Stimulated activated CD8-positive, alpha-beta memory T cell treated with anti-CD3 and anti-CD28 coated beads, Interleukin-15, amount 100 ng/mL, for 4 hours (primary cell): ENCODE measurements at places on chromosomes 2 and 18.

DNA sequence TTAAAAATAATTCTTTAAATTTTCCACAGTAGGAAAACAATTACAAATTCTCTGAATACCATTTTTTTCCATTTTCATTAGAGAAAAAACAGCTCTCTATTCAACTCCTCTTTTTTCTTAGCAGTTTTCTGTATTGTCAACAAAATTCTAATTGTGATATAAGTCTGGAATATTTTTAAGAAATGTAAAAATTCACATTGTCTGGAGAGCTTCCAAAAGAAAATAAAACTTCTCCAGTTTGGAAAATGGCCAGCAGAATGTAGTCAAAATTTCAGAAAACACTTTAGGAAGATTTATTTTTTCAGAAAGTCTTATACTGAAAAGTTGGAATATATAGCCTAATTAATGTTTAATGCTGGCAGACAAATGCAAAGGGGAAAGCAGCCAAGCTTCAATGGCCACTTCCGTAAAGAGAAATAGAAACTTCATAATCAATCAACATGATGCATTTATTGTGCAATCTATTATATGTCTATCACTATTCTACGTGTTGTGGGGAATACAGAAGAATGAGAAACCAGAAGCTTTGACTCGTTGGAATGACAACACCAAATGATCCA lies 733.2 kb upstream of the PKDCC start:
- no peak for DNase-seq

DNA sequence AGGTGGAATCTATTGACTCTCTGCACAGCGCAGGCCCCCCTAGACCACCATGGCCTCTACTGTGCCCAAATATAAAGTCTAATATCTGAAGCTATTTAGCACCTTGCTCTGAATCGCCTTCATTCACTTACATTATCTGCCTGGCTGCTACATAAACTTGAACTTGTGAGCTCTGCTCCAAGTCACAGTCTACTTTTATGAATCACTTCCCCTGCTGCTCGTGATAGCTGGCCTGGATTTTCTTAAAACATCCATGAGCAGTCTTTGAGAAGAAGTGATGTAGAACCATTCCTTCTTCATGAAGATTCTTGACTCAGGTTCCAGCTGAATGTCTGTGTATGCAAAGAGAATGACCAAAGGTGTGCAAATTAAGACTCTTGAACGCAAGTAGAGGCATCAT lies 359.5 kb downstream of the RND3 start:
- no peak for DNase-seq

DNA sequence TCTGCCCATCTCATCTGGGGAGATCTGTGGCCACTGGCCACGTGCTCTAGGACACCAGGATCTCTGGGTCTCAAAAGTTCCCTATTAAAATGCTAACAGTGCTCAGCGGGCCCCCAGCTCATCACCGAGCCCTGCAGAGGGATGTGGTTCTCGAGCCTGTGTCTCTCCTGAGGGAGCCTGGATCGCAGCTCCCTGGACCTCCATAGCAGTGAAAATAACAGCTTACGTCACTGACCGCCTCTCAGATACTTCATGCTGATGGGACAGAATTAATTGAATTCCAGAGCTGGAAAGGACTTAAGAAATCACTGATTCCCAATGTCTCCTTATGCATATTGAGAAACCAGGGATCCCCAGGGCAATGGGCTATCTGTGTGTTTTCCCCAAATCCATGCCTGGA lies 90.0 kb downstream of the GALR1 start:
- no peak for DNase-seq

- no peak for DNase-seq
Observed at GRCh38 chr18:61992923-61993322, 100.1 kb upstream of the RNF152 start.

- no peak for DNase-seq
Observed at GRCh38 chr2:11746807-11747459, 501 bp downstream of the LPIN1 start.

DNA sequence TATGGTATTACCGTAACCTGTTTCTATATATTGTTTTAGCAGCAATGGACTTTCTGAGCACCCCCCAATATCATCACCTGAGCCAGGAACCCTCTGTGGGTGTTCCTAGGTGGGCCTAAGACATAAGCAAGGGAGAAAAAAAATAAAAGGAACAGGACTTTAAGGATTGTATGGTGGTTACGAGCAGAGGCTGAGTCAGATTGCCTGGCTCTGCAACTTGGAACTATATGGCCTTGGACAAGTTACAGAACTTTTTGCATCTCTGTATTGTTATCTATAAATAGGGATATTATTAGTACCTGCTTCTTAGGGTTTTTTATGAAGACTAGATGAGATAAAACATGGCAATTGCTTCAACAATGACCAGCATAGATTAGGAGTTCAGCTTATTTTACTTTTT lies 34.9 kb downstream of the MFSD6 start:
- DNase-seq, result no peak

DNA sequence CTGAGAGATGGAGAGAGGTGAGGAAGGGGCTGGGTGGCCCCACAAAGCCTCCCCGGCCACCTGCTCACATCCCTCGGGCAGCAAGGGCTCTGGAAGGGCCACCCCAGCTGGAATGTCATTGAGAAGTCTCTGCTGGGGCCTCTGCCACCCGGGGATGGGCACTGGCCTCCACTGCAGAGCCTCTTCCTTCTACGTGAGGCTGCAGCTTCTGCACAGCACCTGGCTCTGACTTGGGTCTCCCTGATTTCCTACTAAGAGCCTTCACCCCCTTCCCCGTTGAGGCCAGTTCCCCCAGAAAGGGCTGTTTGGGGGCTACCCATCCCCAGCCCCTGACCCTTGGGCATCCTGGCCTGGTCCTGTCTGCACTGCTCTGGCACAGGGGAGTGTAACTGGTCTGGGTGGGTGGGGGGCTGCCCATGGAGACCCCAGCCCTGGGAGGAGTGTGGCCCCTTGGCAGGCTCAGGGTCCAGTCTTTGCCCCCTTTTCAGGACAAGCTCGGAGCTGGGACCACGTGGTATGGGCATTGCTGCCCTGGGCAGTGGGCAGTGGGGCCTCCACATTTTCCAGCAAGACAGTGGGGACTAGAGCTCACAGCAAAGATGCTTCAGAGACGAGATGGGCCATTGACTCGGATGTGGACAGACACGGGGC lies 5.6 kb downstream of the PDCD1 start:
- DNase-seq, result no peak

GRCh38 chr18:58336605-58337004 lies 292.3 kb downstream of the ALPK2 start:
- DNase-seq, result no peak

GRCh38 chr2:174198846-174199564 lies 49.3 kb downstream of the OLA1 start:
- no peak for DNase-seq

- no peak for DNase-seq
Observed at GRCh38 chr2:10432311-10433181, 15.6 kb downstream of the ODC1 start.

GRCh38 chr18:34358923-34359322 lies 134.2 kb upstream of the NOL4 start:
- DNase-seq, result no peak

- no peak for DNase-seq
Observed at GRCh38 chr2:127620866-127621265, 25.1 kb upstream of the GPR17 start.

DNA sequence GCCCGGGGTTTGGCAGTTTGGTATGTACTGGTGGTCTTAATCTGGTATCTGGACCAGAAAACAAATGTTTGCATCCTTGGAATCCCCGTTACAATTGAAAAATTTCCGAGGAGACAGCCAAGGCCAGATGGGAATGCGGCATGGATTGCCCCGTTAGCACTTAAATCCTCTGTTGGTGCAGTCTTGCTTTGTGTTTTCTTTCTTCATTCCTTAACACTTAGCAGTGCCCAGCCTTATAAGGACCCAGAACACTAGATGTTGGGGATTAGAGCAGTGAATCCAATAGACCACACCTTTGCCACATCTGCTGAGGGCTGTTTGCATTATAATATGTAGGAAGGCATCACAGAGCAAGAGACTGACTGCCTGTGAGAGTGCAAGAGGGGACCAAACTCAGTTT lies 12.8 kb upstream of the ZNF532 start:
- no peak for DNase-seq

DNA sequence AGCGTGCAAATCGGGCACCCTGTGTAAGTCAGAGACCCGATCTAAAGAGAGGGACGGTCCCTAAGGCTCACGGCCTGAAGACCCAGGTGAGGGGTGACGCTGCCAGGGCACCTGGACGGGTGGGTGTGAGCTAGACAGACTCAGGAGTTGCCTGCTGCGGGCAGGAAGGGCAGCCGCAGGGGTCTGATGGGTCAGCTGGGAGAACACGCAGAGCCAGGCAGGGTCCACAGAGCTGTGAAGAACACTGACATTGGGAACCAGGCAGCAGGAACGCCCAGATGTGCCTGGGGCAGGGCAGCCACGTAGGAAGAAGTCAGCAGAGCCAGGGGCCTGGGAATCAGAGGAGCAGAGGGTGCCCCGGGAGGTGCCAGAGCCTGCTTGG lies 25.9 kb downstream of the HDAC4 start:
- DNase-seq, result no peak

GRCh38 chr2:135997380-135997779 lies 12.0 kb upstream of the DARS1 start:
- DNase-seq, result no peak

DNA sequence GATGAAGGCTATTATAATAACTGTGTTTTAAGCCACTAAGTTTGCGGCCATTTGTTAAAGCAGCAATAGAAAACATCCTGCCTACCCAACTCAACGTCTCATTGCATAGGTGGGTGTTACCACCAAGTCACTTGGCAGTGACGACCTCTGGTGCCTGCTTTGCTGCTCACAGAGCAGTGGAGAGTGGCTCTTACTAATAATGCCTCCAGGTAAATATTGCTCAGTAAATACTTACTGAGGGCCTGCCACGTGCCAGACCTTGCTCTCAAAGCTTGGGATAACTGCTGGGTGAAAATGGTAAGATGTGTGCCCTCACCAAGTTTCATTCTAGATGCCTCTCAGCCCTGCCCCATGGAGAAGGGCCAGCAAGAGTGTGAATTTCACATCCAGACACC lies 27.7 kb downstream of the ITGA6 start:
- no peak for DNase-seq

- no peak for DNase-seq
Observed at GRCh38 chr2:181851726-181852125, 39.8 kb upstream of the ITPRID2 start.

GRCh38 chr2:184956856-184957255 lies 358.5 kb downstream of the ZNF804A start:
- no peak for DNase-seq

- DNase-seq, result no peak
Observed at GRCh38 chr2:196915507-196916189, 10.9 kb downstream of the PGAP1 start.

- no peak for DNase-seq
Observed at GRCh38 chr18:73826098-73826497, 321.5 kb downstream of the FBXO15 start.

GRCh38 chr2:23385748-23386338 lies 864 bp downstream of the KLHL29 start:
- no peak for DNase-seq
